ENCODE measurements at places on chromosomes 6 and 20.

- DNase-seq: no peak
Observed at GRCh38 chr6:74170118-74170517, 474.1 kb downstream of the CD109 start.

DNA sequence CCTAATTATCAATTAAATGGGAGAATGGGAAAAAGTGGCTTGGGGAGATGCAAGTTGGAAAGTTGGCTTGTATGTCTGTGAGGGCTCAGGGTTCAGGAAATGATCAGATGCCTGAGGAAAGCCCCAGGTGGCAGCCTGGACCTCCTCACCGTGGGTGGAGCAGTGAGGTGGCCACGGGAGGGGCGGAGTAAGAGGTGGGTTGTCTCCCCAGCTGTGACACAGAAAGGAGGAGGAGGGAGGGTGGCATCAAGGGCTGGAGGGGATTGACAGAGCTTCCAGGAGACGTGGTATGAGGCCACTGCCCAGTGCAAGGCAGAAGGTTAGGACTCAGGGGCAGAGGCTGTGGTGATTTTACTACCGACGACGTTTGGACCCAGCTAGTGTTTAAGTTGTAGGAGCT, 672.2 kb downstream of the PRKN start:
- DNase-seq: no peak

- peak; percentile 63 for DNase-seq
Observed at GRCh38 chr20:32672982-32673851, 524 bp downstream of the C20orf203 start.

GRCh38 chr20:10754824-10755223, 81.0 kb upstream of the JAG1 start:
- DNase-seq: no peak

DNA sequence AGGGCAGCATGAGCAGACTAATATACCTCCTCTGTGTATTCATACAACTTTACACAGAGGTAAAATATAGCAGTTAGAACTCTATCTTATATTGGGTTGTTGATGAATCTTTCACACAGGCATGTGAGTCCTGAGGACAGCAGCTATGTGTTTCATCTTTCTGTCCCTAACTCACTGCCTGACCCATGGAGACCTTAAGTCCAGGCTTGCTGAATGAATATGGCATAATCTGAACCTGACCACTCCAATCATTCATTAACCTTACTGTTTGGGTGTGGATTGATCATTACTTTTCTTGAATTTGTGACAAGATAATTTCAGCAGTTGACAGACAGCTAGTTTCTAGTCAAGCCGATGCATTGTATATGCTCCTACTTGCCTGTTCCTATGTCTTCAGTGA, 27.3 kb upstream of the TSPYL1 start:
- no peak for DNase-seq

GRCh38 chr20:49210101-49210756, 9.0 kb upstream of the DDX27 start:
- no peak for DNase-seq

GRCh38 chr20:2022163-2022562, 28.3 kb upstream of the PDYN start:
- DNase-seq: no peak

- no peak for DNase-seq
Observed at GRCh38 chr20:32249030-32249738, 28.3 kb upstream of the KIF3B start.

GRCh38 chr6:29968130-29968529, 25.8 kb downstream of the HLA-A start:
- no peak for DNase-seq

DNA sequence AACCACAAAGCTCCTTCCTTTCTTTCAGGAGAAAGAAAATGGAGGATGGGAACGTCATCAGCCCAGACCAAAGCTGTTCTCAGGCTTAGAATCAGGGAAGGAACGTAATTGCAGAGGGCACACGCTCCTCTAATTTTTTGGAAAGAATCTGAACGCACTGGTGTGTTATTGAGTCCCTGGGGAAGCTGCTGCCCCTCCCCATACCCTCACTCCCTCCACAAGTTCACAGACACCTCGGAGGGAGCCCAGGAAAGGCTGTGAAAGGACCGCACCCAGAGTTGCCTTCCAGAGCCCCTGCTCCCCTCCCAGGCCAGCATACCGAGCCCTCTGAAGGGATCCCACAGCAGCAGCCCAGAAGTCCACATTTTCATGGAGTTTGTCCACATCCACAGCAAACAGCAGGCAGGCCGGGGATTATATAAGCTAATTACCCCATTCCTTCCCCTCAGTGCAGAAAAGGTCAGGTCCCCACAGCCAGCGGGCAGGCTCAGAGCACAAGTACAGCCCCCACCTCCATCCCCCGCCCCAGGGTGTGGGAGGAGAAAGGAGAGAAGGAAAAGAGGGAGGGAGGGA, 53.7 kb downstream of the ANKRD60 start:
- DNase-seq: no peak

GRCh38 chr6:20769631-20770030, 235.4 kb downstream of the CDKAL1 start:
- DNase-seq: peak; percentile 4

GRCh38 chr6:158707821-158708195, 58.0 kb downstream of the SYTL3 start:
- peak; percentile 70 for DNase-seq

GRCh38 chr6:155678361-155678760, 222.7 kb upstream of the NOX3 start:
- DNase-seq: no peak

DNA sequence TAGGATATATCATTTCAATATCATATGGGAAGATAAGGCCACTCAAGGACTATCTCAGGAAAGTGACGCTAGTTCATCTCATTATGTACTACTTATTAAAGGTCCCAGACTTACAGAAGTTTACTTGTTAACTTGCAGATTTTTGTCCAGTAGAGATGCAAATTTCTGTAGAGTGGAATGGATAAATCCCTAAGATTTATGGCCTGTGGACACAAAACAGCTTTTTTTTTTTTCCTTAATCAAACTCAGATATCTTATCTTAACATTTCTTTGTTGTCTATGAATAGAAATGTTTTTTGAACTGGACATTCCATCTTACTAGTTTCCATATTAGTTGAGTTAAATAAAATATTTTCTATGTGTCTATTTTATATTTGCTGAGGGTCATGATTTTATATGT, 110.5 kb upstream of the MAP7 start:
- no peak for DNase-seq

DNA sequence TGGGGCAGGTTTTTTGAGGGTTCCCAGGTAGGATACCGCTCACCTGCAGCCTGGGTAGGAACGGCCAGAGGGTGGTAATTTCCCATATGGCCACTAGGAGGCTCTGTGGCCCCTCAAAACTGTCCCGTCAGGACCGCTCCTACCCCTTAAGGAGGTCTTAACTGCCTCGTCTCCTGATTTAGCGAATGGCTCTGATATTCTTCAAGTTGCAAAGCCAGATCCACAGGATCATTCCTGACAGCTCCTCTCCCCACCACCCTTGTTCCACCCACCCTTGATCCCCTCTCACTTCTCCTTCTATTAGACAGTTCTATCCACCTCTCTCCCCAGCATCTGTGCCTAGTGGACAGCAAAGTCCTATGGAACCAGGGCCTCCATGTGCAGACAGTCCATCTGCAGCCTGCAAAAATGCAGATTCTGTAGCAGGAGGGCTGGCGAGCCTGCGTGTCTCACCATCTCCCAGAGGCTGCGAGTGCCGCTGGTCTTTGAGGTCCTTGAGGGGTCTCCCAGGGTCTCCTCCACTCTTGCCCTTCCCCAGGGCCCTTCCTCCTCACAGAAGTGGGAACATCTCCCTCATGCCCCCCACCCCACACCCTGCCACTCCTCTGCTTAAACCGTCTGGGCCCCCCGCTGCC, 34.3 kb upstream of the ZBP1 start:
- peak; percentile 46 for DNase-seq

- peak; percentile 46 for DNase-seq
Observed at GRCh38 chr20:50519036-50519762, 9.0 kb downstream of the PTPN1 start.

GRCh38 chr20:56689318-56689717, 60.2 kb downstream of the TFAP2C start:
- DNase-seq: no peak

GRCh38 chr6:136319732-136320131, 30.1 kb upstream of the BCLAF1 start:
- DNase-seq: no peak

GRCh38 chr20:40651151-40651550, 37.9 kb downstream of the MAFB start:
- DNase-seq: no peak

Data from hematopoietic multipotent progenitor cell treated with erythropoietin and hydrocortisone succinate and interleukin-3 and kit ligand, for 8 days (in vitro differentiated cells).